Activated CD4-positive, alpha-beta memory T cell treated with anti-CD3 and anti-CD28 coated beads, Interleukin-2, amount 10 ng/mL, durations not matched to agents 7 days and 5 days (primary cell): ENCODE measurements at places on chromosomes 2 and 18. TPM values are rescaled to one million over a fixed set of nuclear protein-coding genes. Genes with fewer than 3 reads are reported as not detected.
A peak's percentile ranks its signal among the peaks of the same experiment; 100 is the strongest.

DNA sequence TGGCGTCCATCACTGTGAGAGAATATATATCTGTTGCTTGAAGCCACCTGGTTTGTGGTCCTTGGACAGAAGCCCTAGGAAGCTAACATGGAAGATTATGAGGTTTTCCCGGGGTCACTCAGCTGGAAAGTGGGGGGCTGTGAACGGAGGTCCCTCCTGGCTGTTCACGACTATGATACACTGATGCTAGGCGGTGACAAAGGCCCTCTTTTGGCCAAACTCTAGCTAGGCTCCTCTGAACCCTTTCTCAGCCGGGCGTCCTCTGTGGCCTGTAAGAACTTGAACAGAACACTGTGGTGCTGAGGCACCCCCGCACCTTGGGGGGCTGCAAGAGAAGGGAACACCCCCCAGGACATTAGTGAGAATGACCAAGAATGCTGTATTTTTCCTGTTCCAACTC, 164.6 kb downstream of the TFCP2L1 start:
- no peak for DNase-seq

DNA sequence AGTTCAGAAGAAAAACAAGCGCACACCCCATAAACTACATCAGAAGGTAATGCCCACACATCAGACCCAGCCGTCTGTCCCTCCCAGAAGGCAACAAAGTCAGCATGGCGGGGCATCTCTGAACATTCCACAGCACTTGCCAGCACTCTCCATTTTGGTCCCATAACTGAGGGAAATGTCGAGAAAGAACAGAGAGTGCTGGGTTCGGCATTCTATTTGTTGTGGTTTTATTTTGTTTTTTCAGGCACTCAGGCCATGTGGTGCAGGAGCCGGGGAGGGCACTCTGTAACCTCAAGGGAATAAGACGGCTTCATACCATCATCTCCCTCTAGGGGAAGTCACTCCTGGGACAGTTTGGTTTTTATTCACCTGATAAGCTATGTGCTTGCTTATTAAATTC, 156.0 kb downstream of the SEPTIN10 start:
- no peak for DNase-seq

- DNase-seq, result no peak
Observed at GRCh38 chr2:70140791-70141211, 50.0 kb downstream of the C2orf42 start.

GRCh38 chr2:31947871-31948270, 62.9 kb downstream of the MEMO1 start:
- no peak for DNase-seq

Gene TUBA4B
- not detected for total RNA-seq

DNA sequence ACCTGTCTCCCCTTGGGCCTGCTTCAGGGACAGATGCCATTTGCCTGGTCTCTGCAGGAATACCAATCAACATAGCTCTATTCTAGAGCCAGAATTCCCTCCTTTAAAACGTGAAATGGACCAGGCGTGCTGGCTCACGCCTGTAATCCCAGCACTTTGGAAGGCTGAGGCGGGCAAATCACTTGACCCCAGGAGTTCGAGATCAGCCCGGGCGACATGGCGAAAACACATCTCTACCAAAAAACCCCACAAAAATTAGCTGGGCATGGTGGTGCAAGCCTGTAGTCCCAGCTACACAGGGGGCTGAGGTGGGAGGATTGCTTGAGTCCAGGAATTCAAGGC, 127.0 kb downstream of the PLEKHM3 start:
- no peak for DNase-seq

- peak; percentile 69 for DNase-seq
Observed at GRCh38 chr2:101328474-101329007, 20.0 kb upstream of the RNF149 start.

DNA sequence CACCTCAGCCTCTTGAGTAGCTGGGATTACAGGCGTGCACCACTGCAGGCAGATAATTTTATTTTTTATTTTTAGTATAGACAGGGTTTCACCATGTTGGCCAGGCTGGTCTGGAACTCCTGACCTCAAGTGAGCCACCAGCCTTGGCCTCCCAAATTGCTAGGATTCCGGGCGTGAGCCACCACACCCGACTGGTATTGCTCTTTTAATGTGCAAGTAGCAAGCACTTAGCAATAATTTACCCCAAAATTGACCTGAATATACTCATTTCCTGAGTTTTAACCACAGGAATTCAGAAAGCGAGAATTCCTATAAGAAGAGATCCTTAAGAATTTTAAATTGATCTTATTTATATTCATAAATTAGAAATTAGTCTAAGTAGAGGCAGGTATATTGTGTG, 169.1 kb downstream of the CDH2 start:
- no peak for DNase-seq

Gene PRSS56
- total RNA-seq, result not detected

Gene WNT10A
- 1.4 TPM for total RNA-seq

Gene LIMS3
- 3.3 TPM for total RNA-seq

Gene GPD2
- total RNA-seq, result 27.3 TPM

Gene HMSD
- total RNA-seq, result 8.5 TPM

DNA sequence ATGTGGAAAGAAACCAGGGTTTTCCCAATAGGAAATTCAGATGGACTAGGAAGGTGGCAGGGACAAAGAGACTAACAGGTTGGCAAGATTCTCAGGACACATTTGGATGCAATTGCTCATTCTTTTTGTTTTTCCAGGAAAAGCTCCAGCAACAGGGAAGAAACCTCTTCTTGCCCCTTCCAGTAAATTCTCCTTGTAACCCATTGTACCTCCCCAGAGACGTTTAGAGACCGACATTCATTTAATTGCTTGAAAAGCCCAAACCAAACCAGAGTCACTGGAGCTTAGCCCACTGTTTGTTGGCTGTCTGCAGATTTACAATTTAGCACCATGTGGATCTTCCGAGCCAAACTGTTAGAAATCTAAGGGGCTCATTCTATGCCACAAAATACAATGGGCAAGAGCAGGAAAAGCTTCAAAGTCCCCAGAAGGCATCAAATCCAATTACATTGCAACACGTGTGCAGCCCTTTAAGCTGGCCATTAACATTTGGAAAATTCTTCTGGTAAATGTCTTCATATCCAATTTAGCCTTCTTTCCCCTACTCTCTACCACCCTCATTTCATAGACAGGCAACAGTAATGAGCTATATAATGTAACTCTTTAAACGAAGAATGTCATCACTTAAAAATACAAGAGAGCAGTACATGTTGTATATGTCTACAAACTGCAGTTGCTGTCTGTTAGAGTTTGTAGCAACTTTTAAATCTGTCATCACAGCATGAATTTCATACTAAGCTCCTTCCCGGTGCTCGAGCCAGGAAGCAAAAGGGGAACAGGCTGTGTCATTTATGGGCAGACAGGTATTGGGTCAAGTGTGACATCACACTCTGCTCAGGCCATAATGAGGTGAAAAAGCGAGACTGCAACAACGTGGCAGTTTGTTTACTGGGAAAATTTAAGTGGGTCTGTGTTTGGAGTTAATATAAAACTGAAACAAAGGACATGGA, 235.6 kb upstream of the HNRNPA3 start:
- no peak for DNase-seq

Gene DUSP28
- total RNA-seq, result 9.3 TPM

- DNase-seq, result no peak
Observed at GRCh38 chr2:232571026-232571474, 20.6 kb downstream of the EIF4E2 start.

Gene CACNB4
- 0.28 TPM for total RNA-seq

Gene VIL1
- not detected for total RNA-seq

GRCh38 chr18:62625019-62625418, 90.3 kb upstream of the PHLPP1 start:
- DNase-seq, result no peak

GRCh38 chr2:180056367-180057118, 49.4 kb upstream of the CWC22 start:
- no peak for DNase-seq

Gene KCNF1
- total RNA-seq, result not detected

GRCh38 chr2:102975996-102976975, 214.5 kb downstream of the TMEM182 start:
- DNase-seq, result no peak
